Activated naive CD8-positive, alpha-beta T cell treated with anti-CD3 and anti-CD28 coated beads, Interleukin-2, amount 50 U/mL, for 24 hours (primary cell): ENCODE measurements at places on chromosomes 12 and 14.
A peak's percentile ranks its signal among the peaks of the same experiment; 100 is the strongest.

- no peak for DNase-seq
Measured at GRCh38 chr12:12731178-12731577, 14.0 kb downstream of the CDKN1B start.

- DNase-seq, result no peak
Measured at GRCh38 chr14:61891170-61891569, 128.9 kb downstream of the SNAPC1 start.

DNA sequence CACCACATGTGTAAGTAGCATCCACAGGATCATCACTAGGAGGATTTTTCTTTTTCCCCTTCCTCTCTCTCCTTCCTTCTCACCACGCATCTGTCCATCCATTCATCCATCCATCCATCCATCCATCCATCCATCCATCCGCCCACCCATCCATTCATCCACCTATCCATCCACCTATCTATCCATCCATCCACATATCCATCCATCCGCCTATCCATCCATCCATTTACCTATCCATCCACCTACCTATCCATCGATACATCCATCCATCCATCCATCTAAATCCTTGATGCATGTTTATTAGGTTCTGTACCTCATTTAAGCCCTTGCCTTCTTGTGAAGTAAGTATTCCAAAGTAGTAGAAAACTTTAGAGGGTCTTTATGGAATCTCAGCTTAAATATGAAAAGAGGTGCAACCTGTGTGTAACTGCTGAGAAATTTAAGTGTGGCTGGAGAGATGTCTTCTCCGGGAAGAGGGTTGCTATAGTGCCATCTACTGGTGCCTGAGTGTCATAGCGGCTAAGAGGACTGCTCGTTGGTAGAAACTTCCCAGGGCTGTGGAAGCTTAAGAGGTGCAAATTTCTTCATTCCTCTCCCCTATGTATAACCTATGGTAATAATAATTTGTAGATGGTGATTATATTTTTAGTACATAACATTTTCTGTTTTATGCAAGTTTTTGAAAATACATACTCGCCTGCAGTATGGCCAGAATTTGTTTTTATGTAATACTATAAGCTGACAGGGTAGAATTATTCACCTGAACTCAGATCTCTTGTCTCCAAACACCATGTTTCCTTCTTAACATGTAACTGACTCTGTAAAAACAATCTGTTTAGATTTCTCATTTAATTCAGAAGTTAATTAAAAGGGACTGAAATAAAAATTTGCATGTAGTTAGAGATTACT lies 46.0 kb downstream of the MYO1H start:
- peak; percentile 21 for DNase-seq

DNA sequence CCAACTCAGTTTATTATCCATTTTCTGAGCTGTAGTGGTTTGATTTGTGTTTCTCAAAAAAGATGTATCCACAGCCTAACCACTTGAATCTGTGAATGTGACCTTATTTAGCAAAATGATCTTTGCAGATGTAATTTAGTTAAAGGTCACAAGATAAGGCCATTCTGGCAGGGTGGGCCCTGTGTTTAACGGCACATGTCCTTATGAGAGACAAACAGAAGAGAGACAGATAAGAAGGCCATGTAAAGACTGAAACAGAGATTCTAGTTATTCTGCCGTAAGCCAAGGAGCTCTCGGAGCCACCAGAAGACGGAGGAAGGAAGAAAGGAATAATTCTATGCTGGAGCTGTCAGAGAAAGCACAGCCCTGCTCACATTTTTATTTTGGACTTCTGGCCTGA lies 374.2 kb downstream of the PRKD1 start:
- no peak for DNase-seq

DNA sequence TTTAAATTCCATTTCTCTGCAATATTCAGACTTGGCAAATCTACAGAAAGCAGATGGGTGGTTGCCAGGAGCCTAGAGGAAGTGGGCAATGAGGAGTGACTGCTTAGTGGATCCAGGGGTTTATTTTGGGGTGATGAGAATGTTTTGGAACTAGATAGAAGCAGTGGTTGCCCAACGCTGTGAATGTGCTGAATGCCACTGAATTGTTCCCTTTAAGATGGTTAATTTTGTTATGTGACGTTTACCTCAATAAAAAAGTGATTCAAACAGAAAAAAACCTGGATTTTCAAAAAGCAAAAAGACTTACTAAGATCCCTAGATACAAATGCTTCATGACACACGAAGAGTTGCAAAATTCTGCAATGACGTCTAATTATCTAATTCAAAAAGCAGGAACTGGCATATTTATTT lies 34.2 kb downstream of the DAO start:
- DNase-seq, result no peak

GRCh38 chr12:119758722-119759121 lies 90.8 kb downstream of the PRKAB1 start:
- no peak for DNase-seq

GRCh38 chr14:90903101-90903500 lies 86.9 kb upstream of the TTC7B start:
- DNase-seq, result peak; percentile 52

- DNase-seq, result no peak
Measured at GRCh38 chr12:95614390-95614982, 63.2 kb upstream of the USP44 start.

DNA sequence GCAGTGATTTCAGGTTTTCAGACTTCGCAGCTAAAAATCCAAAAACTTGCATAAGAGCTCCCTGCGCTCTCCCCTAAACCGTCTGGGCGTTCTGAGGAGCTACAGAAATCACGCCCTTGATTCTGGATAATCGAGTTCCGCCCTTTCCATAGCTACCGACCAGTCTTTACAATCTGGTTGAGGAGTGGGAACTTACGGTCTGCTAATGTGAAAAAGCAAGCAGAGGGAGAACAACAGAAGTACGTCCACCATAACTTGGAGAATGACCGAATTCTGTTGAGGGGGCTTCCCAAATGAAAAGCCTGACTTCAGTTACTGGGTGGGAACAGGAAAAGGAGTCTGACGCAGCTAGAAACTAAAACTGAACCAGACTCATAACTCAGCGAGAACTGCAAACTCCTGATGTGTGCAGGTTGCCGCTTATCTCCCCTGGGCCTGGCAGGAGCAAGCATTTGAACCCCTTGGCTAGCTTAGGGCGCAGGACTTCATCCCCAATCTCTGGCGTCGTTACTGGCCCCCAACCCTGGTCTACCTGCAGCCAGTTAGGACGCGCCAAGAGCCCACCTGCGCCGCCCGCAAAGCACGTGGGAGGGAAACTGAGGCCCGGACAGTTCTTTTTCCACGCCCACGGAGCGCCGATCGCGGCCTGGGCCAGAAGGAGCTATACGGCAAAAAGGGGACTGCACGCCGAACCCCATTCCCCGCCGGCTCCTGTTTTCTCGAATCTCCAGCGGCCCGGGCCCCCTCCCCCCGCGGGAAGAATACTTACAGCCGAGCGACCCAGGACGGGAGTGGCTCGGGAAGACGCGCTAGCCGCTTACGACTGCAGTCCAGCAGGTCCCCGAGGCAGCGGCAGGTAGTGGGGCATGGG lies 838 bp downstream of the LRIG3 start:
- DNase-seq, result no peak

DNA sequence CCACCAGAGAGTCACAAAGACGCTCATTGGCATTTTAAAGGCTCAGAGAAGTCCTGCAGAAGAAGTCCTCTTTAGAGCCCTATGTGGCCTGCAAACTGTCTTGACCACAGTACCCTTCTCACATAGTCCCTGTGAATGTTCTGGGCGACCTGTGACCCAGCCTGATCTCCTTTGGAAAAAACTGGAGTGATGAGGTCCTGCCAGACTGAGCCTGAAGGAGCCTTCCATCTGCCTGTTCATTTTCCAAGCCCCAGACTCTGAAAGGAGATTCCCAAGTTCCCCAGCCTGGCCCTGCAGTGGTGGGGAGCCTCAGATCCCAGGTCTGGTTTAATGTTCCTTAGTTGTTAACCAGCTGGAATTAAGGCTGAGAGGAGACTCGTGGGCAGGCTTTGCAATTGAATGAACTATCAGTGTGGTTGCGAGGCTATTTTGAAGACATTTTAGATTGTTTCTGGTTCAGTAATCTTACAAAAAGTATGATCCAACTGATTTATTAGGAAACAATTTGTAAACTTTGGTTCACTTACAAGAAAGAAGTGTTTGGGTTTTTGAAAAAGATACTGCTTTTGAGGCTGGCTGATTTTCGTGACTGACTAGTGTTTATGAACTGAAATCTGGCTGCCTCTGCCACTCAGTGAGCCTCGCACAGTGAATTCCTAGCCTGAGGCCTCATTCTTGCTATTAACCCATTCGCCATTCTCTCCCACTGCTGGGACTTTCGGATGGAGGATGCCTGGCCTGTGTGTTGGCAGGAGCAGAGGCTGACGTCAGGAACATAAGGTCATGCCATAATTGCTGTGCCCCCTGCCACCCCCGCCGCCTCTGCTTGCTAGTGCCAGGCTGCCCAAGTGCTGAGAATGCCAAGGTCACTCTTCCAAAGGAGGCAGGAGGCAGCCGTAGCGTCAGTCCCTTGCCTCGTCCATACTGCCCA lies 249.0 kb downstream of the CACNA1C start:
- DNase-seq, result no peak

DNA sequence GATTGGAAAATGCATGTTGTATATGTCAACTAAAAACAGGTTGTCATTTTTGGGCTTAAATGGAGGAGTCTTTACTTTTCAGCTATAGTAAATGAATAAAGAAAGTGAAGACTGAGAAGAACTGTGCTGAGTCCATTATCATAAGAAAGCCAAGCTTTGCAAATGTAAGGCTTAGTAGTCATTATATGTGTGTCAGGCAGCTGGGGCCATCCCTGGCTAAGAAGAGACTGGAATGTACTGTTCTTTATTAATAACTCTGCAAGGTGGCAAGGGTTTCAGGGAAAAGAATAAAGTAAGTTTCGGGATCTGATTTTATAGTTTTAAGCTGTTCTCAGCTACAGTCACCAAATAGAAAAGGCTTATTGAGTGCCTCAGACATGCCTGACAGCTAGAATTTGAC lies 48.7 kb downstream of the SRGAP1 start:
- DNase-seq, result no peak

DNA sequence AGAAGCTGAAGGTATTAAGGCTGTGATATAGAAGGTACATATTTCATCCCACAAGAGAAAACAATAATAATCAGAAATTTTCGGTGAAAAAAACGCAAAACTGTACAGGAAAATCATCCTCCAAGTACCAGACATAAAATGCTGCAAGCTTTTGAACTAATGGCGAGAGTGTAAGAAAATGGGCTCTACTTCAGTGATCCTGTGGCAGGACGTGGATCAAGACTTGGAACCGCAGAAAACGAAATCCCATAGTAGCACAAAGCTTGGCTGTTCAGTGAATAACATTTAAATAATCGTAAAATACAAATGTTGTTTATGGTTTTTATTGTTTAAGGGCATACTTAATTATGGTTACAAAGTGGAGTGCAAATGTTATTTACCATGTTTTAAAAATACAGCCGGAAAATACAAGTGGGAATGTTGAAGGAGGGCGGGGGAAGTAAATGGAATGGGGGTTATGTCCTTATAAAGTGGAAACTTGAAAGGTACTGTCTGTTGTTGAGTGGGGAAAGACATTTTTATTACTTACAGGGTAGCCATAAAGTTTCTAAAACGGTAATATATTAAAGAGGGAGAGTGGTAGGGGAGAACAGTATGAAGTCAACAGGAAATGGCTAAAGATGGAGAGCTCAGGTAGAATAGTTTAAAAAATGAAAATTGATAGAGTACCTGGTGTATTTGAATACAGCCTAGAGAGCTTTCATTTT lies 1.1 kb downstream of the SMIM10L1 start:
- no peak for DNase-seq
